ENCODE measurements at places on chromosomes 2 and 18. TPM values are rescaled to one million over a fixed set of nuclear protein-coding genes. Genes with fewer than 3 reads are reported as not detected.

ABCG8 gene
- not detected for total RNA-seq

SMAD4 gene
- total RNA-seq = 55.2 TPM

INPP5D gene
- total RNA-seq = 0.51 TPM

SLC4A3 gene
- total RNA-seq = 3.4 TPM

GCKR gene
- 0.48 TPM for total RNA-seq

CRYBA2 gene
- total RNA-seq = not detected

LDLRAD4 gene
- 1.3 TPM for total RNA-seq

CCDC148 gene
- total RNA-seq = 0.48 TPM

TWSG1 gene
- total RNA-seq = 16.4 TPM

CNGA3 gene
- 0.06 TPM for total RNA-seq

ABI2 gene
- 74.7 TPM for total RNA-seq

MCEE gene
- 12.2 TPM for total RNA-seq

ZAP70 gene
- total RNA-seq = not detected

CDH2 gene
- total RNA-seq = 46.9 TPM

GALNT3 gene
- total RNA-seq = not detected

UGT1A5 gene
- total RNA-seq = not detected

KIAA2012 gene
- not detected for total RNA-seq

RNF152 gene
- total RNA-seq = not detected

RAB10 gene
- 271 TPM for total RNA-seq

NLRC4 gene
- not detected for total RNA-seq

TXNDC2 gene
- 0.12 TPM for total RNA-seq

PARD6G gene
- total RNA-seq = 3.4 TPM

SAG gene
- not detected for total RNA-seq

DQX1 gene
- 0.06 TPM for total RNA-seq

GPR35 gene
- total RNA-seq = 0.98 TPM

AKAIN1 gene
- not detected for total RNA-seq

RPRM gene
- total RNA-seq = not detected

ACMSD gene
- total RNA-seq = not detected

SLC1A4 gene
- total RNA-seq = 11.2 TPM

ST8SIA3 gene
- not detected for total RNA-seq

MROH2A gene
- total RNA-seq = 0.28 TPM

MPP4 gene
- not detected for total RNA-seq

PIGN gene
- total RNA-seq = 8.8 TPM

GPR75 gene
- total RNA-seq = 1.6 TPM

POTEI gene
- not detected for total RNA-seq

MGAT4A gene
- 1.6 TPM for total RNA-seq

VSNL1 gene
- total RNA-seq = not detected

ASTL gene
- total RNA-seq = not detected

EGR4 gene
- 0.34 TPM for total RNA-seq

SALL3 gene
- not detected for total RNA-seq

RGPD4 gene
- total RNA-seq = 0.08 TPM

ZNF396 gene
- 0.64 TPM for total RNA-seq

EVA1A gene
- 18.2 TPM for total RNA-seq

COLEC11 gene
- total RNA-seq = 0.63 TPM

NXPH2 gene
- total RNA-seq = not detected

LMAN2L gene
- 23.2 TPM for total RNA-seq

SIX2 gene
- 0.27 TPM for total RNA-seq

GALR1 gene
- not detected for total RNA-seq

DNER gene
- 7.0 TPM for total RNA-seq

CTAGE1 gene
- total RNA-seq = not detected

MARCO gene
- 0.23 TPM for total RNA-seq
